Suppressor macrophage (primary cell): ENCODE measurements at places on chromosomes 13 and 19.

DNA sequence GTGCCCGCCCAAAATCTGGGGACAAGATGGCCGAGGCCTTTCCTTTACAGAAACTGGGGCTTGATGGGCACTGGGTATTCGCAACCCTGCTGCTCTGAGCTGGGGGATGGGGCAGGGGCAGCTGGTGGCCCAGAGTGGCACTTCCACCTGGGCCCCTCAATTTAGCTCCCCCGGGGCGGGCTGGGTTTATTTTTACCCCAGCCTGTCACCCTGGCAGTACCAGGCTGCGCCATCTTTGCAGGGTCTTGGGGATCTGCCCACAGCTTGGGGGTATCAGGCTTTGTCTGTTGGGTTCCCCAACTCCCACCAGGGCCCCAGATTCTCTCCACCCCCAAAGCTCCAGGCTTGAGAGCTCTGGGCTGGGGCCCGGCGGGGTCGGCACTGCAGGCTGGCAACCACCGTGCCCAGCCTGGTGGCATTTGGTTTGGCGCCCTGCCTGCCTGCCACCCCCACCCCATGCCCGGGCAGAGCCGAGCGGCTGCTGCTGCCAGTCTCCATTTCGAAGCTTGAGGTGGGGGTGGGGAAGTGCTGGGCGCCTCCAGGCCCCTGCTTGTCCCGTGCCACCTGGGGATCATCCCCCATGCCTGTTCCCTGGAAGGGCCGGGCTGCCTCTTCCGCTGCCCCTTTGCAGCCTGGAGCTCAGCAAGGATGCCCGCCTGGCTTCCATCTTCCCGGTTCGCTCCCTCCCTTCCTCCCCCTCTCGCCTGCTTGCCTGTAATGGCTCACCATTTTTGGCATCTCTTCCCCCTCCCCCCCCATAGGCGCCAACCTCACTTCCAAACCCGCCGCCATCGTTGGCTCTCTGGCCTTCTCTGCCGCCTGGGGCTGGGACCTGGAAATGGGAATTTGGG, 11.4 kb downstream of the NFIX start:
- no peak for DNase-seq

DNA sequence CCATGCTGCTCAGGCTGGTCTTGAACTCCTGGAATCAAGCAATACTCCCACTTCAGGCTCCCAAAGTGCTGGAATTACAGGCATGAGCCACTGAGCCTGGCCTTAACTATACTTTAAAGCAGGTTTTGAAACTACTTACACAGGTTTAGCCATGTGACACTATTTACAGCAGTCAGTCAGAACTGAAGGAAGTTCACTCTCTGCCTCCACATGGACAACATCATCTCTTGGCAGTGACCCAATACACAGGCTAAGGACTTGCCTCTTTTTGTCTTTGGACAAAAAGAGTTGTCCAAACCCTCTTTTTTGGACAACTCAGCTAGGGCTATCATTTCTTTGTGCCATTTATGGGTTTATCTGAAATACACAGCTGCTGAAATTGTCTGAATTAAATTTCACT, 89.0 kb upstream of the CLDN10 start:
- DNase-seq, result peak; percentile 47

- no peak for DNase-seq
These were observed 26.5 kb downstream of the CD177 start for GRCh38 chr19:43380008-43380407.

GRCh38 chr19:13095393-13095784, 7.3 kb downstream of the LYL1 start:
- DNase-seq, result no peak

GRCh38 chr13:72820156-72820897, 38.4 kb downstream of the PIBF1 start:
- DNase-seq, result no peak

GRCh38 chr13:79918620-79919019, 422.3 kb downstream of the SPRY2 start:
- DNase-seq, result no peak

DNA sequence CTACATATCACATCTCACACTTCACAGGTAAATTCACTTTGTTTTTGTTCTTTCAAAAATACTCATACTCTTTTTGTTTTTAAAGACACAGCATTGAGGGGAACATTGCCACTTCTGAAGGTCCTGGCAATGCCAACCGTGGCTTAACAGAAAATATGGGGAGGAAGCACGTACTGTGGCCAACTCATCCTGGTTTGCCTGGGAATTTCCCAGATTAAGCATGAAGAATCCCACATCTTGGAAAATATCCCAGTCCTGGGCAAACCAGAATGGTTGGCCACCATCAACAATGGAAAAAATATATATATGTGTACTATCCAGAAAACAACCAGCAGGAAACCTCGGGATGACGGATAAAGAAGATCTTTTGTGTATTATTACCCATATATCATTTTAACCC, 1032.2 kb upstream of the SLC10A2 start:
- DNase-seq, result no peak

- no peak for DNase-seq
These were observed 34.1 kb downstream of the NLRP12 start for GRCh38 chr19:53789708-53790678.

GRCh38 chr13:48654511-48654910, 782 bp downstream of the CYSLTR2 start:
- DNase-seq, result no peak

- DNase-seq, result no peak
These were observed 300.4 kb downstream of the SLITRK6 start for GRCh38 chr13:85498774-85499173.

GRCh38 chr19:12943437-12944044, 2.1 kb upstream of the RAD23A start:
- DNase-seq, result no peak

- DNase-seq, result no peak
These were observed 12.9 kb downstream of the OR7C2 start for GRCh38 chr19:14954071-14954655.

DNA sequence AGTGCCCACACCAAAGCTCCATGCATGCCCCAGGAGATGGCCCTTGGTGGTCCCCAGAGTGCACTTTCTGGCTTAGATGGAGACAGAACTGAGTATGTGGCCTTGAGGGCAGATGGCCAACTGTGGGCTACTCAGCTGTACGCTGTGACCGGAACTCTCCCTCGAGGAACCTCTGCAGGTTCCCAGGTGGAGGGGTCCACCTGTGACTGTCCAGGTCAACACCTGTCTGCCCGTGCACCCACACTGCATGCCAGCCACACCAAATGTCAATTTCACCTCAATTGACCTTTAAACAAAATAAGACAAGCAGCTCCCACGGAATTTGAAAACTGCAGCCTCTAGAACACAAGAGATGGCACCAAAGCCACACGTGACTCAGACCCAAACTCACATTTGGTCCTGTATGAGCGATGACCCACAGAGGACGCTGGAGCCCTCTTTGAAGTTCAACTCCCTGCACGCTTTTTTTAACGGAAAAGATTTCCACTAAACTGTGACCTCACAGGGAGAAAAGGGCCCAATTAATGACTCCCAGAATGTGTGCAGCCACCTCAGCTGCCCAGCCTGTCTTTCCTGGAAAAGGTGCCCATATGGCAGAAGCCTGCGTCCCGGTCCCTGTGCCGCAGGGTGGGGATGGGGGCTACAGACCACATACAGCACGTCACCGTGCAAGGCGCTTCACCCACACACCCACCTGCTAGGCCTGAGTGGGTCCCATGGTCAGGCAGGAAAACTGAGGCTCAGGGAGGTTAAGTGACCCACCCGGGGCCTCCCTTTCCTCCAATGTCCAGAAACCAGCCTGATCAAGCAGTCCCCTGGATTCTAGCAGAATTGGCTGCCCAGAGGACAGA, 47.7 kb downstream of the KLF2 start:
- DNase-seq, result no peak

- DNase-seq, result no peak
These were observed 190.8 kb downstream of the UQCRFS1 start for GRCh38 chr19:29022165-29022564.

GRCh38 chr19:30549151-30549550, 177.0 kb downstream of the ZNF536 start:
- DNase-seq, result no peak
